Right cardiac atrium (tissue), 5 donors: ENCODE measurements at places on chromosomes 13 and 19. TPM values are rescaled to one million over a fixed set of nuclear protein-coding genes. Genes with fewer than 3 reads are reported as not detected.

REEP6 gene
- total RNA-seq, result 1.1 TPM

BEST2 gene
- total RNA-seq, result not detected

ARHGAP35 gene
- 71.5 TPM for total RNA-seq

ATP1A3 gene
- total RNA-seq, result 237 TPM

RHPN2 gene
- 3.1 TPM for total RNA-seq

KIR3DL1 gene
- total RNA-seq, result not detected

CNN1 gene
- 174 TPM for total RNA-seq

BCL3 gene
- 16.7 TPM for total RNA-seq

IRGC gene
- not detected for total RNA-seq

TTYH1 gene
- 2.4 TPM for total RNA-seq

ZFP82 gene
- 4.7 TPM for total RNA-seq

ADGRE2 gene
- total RNA-seq, result 0.51 TPM

CGB8 gene
- not detected for total RNA-seq

AP1M2 gene
- not detected for total RNA-seq

BRCA2 gene
- 1.1 TPM for total RNA-seq

ATP7B gene
- 4.7 TPM for total RNA-seq

FAM124A gene
- 5.5 TPM for total RNA-seq

SULT2A1 gene
- not detected for total RNA-seq

THSD1 gene
- total RNA-seq, result 5.4 TPM

LYPD3 gene
- 0.74 TPM for total RNA-seq

MUC16 gene
- total RNA-seq, result not detected

HSPBP1 gene
- total RNA-seq, result 29.2 TPM

CEACAM20 gene
- not detected for total RNA-seq
